Kidney tubule cell (primary cell): ENCODE measurements at places on chromosomes 12 and 14.

DNA sequence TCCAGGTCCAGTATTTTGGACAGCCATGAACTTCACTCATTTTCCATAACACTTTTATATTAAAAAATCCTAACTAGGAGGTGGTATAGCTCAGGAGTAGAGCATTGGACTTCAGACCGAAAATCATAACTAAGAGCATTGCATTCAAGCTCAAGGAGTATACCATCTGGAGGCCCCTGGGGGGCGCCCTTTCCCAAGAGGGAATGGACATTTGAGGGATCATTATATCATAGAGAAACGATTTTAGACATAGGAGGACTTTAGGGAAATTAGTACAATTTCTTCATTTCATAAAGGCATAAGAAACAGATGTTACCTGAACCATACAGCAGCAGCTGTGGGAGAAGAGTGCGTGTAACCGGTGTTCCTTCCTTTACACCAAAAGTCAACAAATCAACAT lies 5.2 kb upstream of the ATG14 start:
- DNase-seq: peak; percentile 26

DNA sequence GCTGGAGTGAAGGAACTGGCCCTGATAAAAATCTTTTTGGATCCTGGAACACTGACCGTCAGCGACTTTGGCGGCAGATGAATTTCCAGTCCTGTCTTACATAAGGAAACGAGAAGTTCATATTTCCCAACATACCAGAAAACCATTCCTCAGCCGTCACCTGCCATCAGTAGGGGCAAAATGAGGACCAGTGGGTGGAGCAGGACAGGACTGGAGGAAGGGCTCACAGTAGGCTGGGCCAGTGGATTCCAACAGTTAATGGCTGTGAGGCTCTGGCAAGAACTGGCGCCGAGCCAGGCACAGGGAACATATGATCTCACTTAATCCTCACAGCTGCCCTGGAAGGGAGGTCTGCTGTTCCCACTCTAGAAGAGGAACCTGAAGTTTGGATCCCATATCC lies 67.2 kb upstream of the FAM181A start:
- DNase-seq: no peak

DNA sequence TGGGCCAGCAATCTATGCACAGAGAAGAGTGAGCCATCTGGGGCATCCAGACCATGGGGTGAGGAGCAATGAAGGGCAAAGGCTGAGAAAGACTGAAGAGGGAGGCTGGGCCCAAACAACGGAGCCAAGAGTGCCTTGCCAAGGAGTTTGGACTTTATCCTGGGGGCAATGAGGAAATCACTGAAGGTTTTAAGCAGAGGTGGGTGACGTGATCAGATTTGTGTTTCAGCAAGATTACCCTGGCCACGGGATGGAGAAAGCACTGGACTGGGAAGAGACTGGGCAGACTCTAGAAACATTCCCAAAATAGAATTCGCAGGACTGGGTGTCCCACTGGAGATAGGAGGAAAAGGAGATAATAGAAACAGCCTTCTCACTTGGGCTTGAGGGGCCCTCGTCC lies 65.3 kb downstream of the DPF3 start:
- no peak for DNase-seq

GRCh38 chr14:32318087-32318795 lies 10.9 kb upstream of the AKAP6 start:
- DNase-seq: no peak

DNA sequence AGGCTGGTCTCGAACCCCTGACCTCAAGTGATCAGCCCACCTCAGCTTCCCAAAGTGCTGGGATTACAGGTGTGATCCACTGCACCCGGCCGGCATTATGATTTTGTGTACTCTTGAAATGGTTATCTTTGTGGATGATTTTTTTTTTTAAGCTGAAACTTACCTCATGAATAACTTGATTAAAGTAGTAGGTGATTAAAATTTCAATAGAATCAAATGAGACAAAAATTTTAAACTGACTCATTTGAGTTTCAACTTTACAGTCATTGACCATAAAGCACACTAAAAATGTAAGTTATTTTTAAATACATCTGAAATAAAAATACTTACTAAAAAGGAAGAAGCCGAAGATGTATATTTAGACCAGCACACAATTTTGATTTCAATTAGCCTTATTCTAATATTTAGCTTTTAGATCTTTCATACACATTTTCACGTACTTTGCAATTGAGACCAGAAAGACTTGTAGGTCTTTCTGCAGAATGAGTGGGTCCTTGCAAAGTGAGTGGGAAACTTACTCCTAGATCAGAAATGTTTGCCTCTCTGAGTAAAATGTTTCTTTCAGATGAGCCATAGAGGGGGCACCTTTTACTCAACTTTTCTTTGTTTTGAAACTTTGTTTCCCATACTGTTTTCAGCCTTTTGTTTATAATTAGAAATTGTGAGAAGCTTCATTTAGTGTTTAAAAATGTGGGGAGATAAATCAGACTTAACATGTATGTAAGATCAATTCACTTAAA lies 34.2 kb downstream of the TMPO start:
- DNase-seq: no peak

- DNase-seq: no peak
These were observed 12.9 kb downstream of the MDGA2 start for GRCh38 chr14:47662466-47662865.

- no peak for DNase-seq
These were observed 70.5 kb downstream of the ITPK1 start for GRCh38 chr14:93045211-93045674.

DNA sequence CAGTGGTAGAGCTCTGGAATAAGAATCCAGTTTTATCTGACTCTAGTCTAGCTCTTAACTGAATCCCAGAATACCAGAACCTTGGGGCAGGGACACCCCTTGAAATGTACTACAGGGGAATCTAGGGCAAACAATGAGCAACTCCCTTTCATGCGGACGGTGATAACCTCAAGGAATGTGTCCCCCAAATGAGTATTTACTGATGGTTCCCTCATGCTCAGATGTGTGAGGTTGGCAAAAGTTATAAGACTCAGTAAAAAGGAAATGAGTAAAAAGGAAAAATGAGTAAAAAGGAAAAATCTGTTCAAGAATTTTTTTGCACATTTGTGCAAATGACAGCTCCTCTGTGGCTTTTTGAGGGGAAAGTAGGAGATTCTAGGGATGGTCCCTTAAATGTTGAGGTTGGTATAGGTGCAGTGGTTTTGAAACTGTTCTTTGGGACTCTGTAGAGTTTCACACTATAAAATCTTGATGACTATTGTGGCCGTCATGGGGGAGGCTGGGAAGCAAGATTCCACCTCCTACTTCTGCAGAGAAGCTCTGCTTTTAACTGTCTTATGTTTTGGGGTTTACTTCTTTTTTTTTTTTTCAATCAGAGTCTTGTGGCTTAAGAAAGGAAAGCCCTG lies 58.6 kb downstream of the NRXN3 start:
- no peak for DNase-seq
